ENCODE measurements at places on chromosomes 11 and 22. TPM values are rescaled to one million over a fixed set of nuclear protein-coding genes. Genes with fewer than 3 reads are reported as not detected.

ALDH3B2 gene
- 0.15 TPM for total RNA-seq

FHIP1B gene
- total RNA-seq, result 13.4 TPM

MMP12 gene
- total RNA-seq, result 0.44 TPM

MOGAT2 gene
- total RNA-seq, result not detected

H19 gene
- 2.9 TPM for total RNA-seq

PHF21B gene
- not detected for total RNA-seq

OR5A1 gene
- not detected for total RNA-seq

SMTNL1 gene
- not detected for total RNA-seq

HPX gene
- total RNA-seq, result 1.7 TPM

OR2AG1 gene
- not detected for total RNA-seq

DGCR6 gene
- total RNA-seq, result 0.15 TPM

MYO7A gene
- total RNA-seq, result 0.17 TPM

CCDC87 gene
- total RNA-seq, result 0.29 TPM

MB gene
- total RNA-seq, result not detected

RFPL2 gene
- not detected for total RNA-seq

PAX6 gene
- total RNA-seq, result 0.33 TPM

PGA5 gene
- 0.29 TPM for total RNA-seq

LRFN4 gene
- total RNA-seq, result 36.9 TPM

HMGXB4 gene
- 26.2 TPM for total RNA-seq

RAG2 gene
- not detected for total RNA-seq

OR52A1 gene
- total RNA-seq, result not detected

PRRG4 gene
- 0.15 TPM for total RNA-seq

WT1 gene
- not detected for total RNA-seq

LMNTD2 gene
- total RNA-seq, result 0.33 TPM

CALCA gene
- not detected for total RNA-seq

CRYBB3 gene
- not detected for total RNA-seq

KCNJ5 gene
- 0.17 TPM for total RNA-seq

All from smooth muscle cell of trachea (primary cell).